ENCODE measurements at places on chromosomes 5 and 9.
A peak's percentile ranks its signal among the peaks of the same experiment; 100 is the strongest.

GRCh38 chr5:176394881-176395675 lies 6.5 kb downstream of the HIGD2A start:
- DNase-seq, result no peak

DNA sequence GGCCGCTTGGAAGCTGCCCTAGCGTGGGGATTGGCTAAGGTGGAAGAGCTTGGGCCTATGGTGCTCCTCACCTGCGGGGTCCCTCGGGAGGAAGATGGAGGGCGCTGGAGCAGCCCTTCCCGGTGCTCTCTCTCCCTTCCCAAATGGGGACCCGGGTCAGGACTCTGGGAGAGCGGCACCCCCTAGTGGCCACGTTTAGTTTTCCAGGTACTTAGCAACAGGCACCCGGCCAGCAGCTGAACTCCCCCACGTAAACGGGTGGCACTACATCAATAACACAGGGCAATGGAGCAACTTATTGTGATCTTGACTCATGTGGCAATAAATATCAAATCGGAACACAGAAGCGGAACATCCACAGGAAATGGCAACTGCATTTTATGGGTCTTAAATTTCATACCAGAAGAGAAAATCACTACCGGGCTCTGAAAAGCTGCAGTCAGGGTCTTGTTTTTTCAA lies 316.6 kb downstream of the AGTPBP1 start:
- no peak for DNase-seq

GRCh38 chr9:886886-887285 lies 45.4 kb downstream of the DMRT1 start:
- no peak for DNase-seq

GRCh38 chr5:177071666-177072385 lies 14.9 kb upstream of the FGFR4 start:
- peak; percentile 45 for DNase-seq

DNA sequence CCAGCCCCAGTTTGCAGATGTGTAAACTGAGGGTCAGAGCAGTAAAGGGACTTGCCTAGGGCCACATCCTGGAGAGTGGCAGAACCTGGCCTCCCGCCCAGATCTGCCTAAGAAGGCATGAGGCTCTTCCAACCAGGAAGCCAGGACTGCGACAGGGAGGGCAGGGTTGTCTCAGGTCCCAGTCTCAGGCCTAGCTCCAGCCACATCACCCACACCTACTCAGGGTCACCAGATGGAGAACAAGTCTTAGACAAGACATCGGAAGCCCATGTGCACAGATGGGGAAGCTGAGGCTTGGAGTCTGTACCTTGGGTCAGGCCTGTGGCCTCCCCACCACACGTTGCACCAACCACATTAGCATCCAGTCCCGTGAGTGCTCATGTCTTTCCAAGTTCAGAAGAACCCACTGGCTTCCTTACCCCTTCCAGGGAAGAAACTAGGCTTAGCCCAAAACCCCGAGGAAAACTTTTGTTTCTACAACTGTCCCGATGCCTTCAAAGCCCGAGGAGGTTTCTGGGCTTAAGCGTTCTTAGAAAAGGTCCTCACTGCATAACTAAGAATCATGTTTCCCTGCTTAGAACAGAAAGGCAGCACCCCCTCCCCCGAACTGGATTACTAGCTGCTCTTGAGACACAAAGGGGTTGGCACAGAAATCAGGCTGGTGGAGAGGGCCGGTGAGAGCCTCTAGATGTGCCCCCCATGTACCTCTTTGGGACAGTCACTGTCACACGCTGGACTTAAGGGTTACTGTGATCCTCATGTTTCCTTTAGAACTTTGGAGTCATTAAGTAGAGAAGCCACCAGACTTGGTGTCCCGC lies 2.2 kb downstream of the FAM78A start:
- DNase-seq, result no peak

DNA sequence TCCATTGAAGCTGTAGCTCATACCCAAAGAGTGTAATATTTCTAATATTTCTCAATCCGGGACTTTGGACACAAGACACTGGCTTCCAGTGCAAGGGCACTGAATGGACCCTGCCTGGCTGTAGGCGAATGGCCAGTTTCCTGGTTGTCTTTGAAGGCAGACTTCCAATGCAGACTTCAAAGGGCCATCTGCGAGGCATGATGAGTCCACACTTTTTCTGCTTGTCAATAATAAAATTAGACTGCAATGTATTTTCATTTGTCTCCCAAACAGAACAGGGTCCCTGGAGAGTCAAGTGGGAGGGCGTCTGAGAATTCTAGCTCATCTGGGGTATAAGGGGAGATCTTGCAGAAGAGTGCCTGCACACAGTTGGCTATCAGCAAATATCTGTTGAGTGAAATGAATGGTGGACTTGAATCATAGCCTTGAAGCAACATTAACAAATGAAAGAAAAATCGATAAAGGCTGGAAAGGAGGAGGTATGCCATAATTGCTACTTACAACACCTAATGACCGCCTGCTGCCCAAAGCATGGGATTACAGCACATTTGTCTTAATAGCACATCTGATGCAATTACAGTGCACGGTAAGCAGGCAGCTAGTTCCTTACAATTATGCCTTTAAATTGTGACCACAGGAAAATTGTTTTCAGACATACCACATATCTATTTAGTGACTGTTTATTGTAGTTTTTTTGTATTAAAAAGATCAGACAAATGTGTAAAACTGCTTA lies 137.5 kb downstream of the ARHGEF28 start:
- DNase-seq, result no peak

DNA sequence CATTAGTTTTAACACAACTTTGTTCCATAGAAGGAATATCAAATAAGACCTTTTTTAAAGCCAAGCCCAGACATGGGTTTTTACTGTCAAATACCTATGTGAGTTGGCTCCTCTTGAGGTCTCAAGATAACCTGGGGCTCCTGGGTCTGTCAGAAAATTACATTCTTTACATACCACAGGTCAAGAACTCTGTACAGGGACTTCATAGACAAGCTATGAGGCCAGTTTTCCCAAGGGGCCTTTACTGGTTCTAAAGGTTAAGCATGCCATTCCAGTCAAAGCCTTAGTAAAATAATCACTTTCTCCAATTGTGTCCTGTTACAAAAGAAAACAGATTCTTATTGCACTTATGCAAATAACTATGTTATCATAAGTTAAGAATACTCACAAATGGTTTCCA lies 15.5 kb upstream of the SMC2 start:
- no peak for DNase-seq

DNA sequence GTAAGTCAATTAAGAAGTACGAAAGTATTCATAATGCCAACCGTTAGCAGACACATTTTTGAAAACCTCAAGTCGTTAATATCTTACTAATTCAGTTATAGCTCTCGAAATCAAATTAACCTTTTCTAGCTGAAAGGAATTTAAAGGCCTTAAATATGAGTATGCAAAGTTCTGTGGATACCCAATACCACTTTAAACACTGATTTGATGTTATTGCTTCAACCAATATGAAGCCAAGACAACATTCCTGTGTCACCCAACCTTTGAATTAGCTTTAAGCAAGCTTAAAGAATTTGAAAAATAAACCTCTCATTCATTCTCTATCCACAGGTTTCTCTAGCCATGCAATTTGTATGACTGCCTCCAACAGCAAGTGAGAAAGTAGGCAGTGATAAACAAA lies 204.5 kb downstream of the MCTP1 start:
- no peak for DNase-seq

DNA sequence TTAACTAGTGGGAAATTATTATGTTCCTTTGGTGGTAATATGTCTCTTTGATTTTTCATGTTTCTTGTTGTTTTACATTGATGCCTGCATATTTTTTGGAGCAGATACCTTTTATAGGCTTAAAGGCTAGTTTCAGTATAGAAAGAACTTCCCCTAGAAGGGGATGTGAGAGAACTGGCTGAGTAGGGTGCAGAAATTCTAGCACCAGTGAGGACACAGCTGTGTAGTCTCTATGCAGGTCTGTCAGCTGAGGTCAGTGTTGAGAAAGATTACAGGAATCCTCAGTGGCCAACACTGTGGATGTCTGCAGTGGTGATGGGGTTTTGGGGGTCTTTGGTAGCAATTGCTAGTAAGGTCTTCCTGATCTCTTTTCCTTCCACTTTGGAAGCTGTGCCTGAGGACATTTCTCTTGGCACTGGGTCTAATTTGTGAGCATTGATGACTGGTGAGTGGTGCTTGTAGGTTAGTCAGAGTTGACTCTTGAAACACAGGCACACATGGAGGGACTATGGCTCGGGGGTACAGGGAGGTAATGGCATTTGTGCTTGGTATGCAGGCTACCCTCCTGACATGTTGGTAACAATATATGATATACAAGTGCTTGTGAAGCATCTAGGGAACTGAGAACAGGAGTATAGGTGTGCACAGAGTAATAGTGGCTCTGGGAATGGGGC lies 221.4 kb downstream of the SPATA31D1 start:
- DNase-seq, result no peak

DNA sequence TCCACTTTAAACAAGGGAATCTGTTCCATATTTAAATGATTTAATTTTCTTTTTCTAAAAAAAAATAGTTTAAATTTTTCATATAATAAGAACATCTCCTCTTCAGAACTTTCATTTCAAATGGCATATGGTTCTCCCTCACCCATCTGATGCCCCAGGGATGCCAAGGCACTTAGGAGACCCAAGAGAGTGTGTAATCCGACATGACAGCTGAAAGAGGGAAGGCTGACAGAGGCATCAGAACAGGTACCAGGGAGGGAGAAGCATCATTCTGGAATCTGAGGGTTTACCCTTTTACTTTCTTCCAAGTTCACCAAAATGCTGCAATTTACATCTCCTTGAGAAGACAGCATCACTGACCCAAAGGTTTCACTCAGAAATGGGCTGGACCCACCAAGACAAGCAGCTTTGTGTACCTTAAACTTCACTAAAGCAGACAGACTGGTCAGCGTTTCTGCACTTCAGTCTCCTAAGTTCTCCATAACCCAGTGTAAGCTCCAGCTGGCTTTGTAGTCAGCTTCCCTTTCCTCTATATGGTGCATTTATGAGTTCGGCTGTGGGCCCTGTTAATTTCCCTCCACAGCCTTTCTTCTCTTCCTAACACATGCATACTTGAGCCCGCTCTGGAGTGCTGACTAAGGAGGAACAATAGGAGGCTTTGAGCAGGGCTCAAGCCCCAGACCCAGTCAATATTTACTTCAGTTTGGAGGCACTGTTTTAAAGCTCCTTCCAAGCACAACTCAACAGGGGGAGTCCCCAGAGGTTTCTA lies 17.7 kb downstream of the EFNA5 start:
- DNase-seq, result no peak

- DNase-seq, result no peak
These were observed 201.3 kb downstream of the HSPA4 start for GRCh38 chr5:133253070-133253469.

DNA sequence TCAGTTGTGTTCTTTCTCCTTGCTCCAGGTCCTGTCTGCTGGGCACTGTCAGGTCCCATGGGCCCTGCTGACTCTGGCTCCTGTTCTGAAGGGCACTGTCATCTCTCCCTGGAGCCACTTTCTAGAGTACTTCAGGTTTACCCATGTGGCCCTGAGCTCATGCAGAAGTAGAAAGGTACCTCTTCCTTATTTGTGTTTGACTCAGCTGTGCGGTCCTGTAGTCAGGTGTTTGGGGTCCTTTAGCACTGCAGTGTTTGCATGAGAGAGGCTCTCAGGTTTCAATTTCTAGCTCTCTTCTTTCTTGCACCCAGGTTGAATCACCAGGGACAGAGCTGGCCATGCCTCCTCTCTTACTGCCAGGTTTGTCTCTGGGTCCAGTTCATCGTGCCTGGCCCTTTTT lies 71.5 kb downstream of the HSPA4 start:
- DNase-seq, result no peak

DNA sequence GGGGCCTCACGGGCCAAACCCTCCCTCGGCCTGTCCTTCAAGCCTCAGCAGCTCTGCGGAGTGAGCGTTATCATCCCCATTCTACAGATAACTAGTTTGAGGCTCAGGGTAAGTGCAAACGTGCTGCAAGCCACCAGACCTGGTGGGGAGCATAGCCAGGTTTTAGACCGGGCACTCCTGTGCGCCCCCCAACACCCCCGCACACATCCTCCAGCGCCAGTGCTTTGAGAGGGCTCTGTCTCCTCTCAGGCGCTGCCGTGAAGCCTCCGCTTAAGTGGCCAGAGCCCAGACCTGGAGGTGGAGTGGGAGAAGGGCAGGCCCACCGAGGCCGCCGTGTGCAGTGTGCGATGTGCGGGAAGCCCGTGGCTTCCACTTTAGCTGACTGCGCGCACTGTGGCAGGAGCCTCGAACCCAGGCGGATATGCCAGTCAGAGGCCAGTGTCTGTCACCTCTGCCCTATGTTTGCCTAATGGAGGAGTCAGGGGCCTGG lies 1.6 kb upstream of the MGAT1 start:
- no peak for DNase-seq

DNA sequence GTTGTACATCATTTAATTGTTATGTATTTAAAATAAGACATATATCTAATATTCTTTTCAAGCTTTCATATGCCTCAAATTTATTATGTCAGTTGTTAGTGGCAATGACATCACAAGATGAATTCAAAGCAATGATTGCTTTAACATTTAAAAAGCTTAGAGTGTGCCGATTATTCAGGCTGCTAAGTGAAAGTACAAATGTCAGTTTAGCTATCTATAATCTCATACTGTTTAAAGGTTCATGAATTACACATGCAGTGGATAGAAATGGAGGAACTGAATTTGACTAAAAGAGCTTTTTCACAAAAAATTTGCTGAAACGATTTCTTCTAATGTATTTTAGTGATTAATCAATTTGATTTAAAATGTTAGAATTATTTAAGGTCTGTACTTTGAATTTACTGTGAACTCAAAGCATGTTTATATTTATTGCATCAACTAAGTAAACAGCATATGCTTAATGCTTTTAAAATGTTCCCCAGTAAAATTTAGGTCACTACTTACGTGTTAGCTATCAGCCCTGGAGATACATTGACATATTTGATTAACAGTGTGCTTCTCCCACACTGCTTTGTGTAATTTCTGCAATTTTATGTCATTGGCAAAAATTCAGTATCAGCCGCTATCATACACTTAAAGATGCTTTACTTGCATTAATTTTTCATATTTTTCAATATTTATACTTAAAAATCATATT lies 334.9 kb downstream of the PARP8 start:
- DNase-seq, result no peak

- DNase-seq, result no peak
These were observed 208.0 kb upstream of the TRIM32 start for GRCh38 chr9:116479056-116479544.

DNA sequence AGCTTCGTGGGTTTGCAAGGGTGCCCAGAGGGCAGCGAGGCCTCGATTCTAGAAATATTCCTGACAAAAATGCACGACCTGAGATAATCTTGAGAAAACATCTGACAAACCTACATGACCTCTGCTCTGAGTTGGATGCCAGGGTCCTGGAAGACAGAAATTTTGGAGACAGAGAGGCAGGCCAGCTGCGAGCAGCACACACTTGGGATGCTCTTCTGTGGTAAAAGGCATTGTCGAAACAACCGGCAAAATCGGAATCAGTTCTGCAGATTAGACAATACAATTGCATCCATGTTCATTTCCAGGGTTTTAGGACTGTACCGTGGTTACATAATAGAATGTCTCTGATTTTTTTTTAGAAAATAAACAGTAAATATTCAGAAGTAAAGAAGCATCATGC lies 74.2 kb downstream of the GADD45G start:
- DNase-seq, result no peak

All from central memory CD8-positive, alpha-beta T cell (primary cell).